ENCODE measurements at places on chromosomes 11 and 22.
A peak's percentile ranks its signal among the peaks of the same experiment; 100 is the strongest.

GRCh38 chr22:42171946-42172719 lies 41.5 kb upstream of the CYP2D6 start:
- no peak for DNase-seq

GRCh38 chr11:19366992-19367709 lies 126.4 kb upstream of the E2F8 start:
- DNase-seq = no peak

- no peak for DNase-seq
These were observed 182.4 kb upstream of the LARGE1 start for GRCh38 chr22:34102633-34103032.

GRCh38 chr11:86735451-86736290 lies 63.3 kb upstream of the ME3 start:
- DNase-seq = no peak

GRCh38 chr22:48883211-48883960 lies 944.3 kb downstream of the BRD1 start:
- DNase-seq = no peak

GRCh38 chr11:27413218-27413617 lies 50.2 kb upstream of the CCDC34 start:
- no peak for DNase-seq

DNA sequence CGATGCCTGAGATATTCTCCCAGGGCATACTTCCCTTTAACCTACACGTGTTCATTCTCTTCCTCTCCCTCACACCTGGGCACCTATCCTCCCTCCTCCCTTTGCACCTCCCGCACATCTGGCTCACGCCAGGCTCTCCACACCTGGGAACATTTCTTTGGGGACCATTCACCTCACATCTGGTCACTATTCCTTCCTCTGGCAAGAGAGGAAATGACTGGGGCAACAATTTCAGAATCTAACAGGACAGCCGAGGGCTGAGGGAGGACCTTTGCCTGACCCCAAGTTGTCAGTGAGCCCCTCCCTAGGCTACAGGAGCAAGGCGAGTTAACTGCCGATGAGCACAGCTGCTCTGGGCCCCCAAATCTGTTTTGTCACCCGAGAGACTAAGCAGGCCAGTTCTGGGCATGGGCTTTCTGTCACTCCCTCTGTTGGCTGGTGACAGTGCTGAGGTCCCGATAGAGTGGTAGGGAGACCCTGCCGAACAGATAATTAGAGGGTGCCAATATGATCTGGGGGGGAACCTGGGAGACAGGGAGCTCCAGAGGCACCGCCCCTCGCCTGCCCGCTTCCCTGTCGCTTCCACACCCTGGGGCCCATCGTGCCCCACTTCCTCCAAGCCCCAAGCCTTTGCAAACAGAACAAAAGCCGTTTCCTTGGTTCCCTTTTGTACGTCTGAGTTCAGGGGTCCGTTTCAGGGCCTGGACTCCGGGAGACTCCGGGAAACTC lies 45.6 kb downstream of the EIF3F start:
- no peak for DNase-seq

GRCh38 chr11:64909653-64910343 lies 7.2 kb downstream of the ATG2A start:
- no peak for DNase-seq

GRCh38 chr11:20156280-20156875 lies 3.9 kb downstream of the DBX1 start:
- DNase-seq = peak; percentile 73

DNA sequence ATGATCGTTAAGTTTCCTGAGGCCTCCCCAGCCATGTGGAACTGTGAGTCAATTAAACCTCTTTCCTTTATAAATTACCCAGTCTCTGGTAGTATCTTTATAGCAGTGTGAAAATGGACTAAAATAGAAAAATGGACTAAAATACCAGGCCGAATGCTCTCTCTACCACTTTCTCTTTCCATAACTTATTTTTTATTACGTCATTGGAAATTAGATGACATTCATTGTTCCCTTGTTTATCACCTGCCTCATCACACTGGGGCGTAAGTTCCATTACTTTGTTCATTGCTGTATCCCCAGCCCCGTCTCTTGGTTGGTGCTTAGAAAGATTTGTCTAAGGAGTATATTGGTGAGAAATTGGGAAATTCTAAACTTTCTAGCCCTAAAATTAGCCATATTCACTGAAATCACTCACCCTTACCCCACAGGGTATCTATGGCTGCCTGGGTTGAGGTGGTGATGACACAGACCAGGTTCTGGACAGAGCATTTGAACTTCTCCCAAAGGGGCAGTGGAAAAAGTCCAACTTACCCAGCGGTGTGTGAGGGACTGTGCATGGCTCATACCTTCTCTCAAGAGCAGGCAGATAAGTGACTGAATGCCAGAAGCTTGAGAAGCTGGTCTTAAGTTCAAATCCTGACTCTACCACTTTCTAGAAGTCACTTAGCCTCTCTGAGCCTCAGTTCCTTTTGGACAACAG lies 50.9 kb upstream of the TP53I11 start:
- DNase-seq = no peak
